ENCODE measurements at places on chromosomes 12 and 14.

DNA sequence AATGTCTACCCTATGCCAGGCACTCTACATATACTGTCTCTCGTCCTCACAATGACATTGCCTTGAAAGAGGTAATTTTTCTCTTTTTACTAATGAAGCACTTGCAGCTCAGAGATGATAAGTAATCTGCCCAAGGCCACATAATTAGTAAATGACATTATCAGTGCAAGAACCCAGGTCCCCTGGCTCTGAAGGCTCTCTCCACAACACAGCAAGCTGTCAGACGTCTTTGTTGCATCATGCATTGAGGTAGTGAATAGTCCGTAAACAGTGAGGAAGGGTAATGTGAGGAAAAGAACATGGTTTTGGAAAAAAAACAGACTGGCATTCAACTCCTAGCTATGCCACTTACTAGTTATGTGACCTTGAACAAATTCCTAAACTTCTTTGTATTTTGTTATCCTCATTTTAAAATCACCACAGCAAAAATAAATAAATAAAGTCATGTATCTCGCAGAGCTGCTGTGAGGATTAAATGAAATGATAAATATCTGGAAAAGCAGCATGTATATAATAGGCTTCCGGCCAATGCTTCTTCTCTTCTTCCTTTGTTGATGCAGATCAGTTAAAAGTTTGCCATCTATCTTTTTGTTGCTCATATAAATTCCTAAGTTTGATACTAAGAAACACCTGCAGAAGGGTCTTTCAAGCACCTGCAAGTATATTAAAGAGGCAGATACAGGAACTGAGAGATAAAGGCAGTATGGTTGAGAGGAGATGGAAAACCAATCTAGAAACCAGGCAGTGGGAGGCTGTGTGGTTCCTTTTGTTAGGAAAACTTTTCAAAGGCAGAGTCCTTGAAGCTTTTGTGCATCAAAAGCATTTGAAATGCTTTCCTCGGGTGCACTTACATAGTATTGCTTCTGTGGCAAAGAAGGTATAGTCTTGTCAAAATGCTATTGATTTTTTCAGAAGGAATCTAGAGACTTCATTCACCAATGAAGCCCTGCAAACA is 82.8 kb downstream of the BTG1 start:
- DNase-seq: no peak

- DNase-seq: no peak
Measured at GRCh38 chr12:117749431-117749830, 219.4 kb downstream of the KSR2 start.

GRCh38 chr12:109946505-109946904 is 46.4 kb downstream of the TCHP start:
- DNase-seq: no peak

- no peak for DNase-seq
Measured at GRCh38 chr14:98816720-98817119, 455.3 kb downstream of the BCL11B start.

- no peak for DNase-seq
Measured at GRCh38 chr12:49978125-49978524, 5.4 kb downstream of the AQP6 start.

- no peak for DNase-seq
Measured at GRCh38 chr14:30998100-30998706, 27.2 kb upstream of the AP4S1 start.

GRCh38 chr14:73833530-73834260 is 17.9 kb upstream of the PTGR2 start:
- DNase-seq: no peak

DNA sequence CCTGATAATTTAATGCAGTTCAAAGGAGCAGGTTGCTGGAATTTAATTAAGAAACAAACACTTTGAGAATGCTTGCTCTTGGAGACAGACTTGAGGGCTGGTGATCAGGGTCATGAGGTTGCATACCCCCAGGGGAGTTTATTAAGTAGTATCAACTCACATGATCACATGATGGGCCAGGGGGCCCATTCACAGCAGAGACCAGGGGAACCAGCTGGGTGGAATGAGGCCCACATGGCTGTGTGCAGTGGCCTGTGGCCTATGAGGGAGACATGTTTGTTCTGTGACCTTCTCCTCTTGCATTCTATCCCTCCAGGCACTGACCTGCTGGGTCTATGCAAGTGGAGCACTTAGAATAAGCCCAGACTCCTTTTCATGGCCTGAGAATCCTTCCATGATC is 266.6 kb upstream of the PWP1 start:
- no peak for DNase-seq

- DNase-seq: no peak
Measured at GRCh38 chr12:89454080-89454848, 70.3 kb downstream of the GALNT4 start.

DNA sequence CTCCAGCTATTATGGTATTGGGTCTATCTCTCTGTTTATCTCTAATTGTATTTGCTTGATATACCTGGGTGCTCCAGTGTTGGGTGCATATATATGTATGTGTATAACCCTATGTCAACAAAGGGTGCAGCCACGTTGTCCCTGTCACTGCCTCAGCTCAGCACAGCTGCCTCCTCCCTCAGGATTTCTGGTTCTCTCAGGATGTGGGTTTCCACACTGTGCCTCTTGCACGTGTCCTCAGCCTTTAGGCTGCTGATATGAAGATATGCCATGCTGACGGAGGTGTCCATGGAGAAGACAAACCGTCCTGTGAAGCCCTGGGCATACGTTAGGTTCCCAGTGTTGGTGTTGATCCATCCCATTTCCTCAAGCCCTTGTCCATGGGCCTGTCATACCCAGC is 791.2 kb downstream of the TMEM121 start:
- DNase-seq: no peak

DNA sequence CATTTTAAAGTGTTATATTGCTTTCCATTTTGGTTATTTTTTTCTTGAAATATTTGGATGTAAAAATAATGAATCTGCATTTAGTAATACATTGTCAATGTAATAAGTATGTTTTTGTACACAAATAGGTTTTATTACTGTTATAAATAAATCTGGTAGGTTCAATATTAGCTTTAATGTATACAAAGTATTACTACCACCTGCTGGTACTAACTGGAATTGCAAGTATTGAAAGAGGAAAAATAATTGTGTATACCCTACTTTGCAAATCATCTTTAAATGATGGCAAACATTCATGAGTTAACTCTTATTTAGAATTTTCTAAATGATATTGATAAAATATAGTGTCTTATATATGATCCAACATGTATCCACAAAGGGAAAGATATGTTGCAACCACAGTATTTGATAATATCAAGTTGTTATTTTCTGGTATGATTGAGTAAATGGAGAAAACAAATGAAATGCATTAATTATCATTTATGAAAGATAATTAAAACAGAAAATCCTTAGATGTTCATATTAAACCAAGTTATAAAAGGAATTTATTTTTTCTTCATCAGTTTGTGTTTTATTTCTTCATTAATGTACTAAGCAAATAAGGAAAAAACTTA is 3.2 kb downstream of the OR4K2 start:
- no peak for DNase-seq

- DNase-seq: no peak
Measured at GRCh38 chr12:124694846-124695497, 127.6 kb upstream of the NCOR2 start.

DNA sequence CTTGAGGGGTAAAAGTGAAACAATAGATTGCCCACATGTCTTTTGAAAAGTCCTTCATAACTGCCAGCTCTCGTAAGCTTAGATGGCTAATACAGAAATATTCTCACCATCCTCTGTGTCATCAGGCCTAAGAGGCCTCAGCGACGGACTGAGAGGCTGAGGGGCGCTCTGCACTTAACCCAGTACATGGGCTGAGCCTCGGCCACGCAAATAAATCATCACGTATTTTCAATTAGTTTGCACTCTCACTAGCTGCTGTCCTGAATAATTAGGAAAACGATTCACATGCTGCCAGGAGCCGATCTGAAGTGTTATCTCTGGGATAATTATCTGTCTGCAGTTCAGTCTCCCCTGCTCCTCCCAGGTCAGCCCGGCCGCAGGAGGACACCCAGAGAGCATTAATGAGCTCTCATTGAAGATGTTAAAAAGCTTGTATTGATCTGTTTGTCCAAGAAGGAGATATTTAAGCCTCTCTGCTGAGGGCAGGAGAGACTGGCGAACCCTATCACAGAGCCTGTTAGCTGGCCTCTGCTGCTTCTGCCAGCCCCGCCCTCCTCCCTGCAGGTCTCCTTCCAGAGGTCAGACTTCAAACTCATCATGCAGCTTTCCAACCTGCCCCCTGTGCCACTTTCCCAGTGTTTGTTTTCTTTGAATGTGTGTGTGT is 1051.3 kb downstream of the VRK1 start:
- no peak for DNase-seq

DNA sequence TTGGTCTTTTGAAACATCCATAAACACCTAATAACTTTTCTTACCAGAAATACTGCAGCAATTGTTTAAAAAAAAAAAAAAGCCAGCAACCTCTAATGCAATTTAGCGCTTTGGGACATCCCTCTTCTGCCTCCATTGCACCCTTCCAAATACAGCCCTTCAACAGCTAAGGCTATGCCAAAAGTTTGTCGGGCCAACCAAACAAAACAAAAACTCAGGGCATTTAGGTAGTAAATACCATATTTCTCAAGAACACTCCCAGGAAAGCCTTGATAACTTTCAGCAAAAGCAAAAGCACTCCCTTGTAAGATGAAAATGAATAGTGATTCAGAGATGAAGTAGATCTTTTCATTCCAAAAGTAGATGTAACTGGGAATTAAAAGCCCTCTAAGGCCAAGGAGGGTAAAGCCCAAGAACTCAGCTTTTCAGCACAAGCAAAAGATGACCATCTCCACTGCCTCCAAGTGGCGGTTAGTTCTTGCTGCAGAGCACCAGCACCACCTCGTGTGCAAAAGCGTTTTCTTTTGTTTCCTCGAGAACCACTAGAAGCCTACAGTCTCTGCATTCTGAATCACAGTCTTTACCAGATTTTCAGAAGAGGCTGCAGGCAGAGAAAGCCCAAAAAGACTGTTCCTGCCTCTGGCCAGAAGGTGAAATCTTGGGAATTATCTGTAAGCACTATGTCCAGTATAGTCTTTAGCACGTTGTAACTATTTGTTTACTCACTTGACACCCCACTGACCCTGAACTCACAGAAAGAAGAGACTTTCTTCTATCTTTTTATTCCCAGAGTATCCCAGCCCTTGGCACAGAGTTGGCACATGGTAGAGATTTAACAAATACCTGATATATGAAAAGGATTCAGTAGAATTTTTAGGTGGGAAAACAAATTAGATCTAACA is 53.1 kb downstream of the SIX6 start:
- peak; percentile 68 for DNase-seq

DNA sequence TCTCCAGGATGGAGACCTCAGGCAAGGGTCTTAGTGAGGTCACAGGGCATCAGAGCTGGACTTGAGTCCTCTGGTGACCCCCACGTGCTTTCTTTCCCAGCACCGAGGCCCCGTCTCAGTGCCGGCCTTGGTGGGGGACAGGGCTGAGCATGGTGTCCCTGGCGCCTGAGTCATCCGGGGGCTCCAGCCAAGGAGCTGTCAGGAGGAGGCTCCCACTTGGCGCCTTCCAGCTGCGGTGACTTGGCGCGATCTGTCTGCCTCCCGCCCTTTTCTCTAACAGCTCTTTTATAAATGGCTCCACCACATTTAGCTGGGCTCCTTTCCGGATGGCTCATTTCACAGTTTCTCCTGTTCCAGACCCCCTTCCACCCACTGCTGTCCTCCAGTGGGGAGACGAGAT is 60.4 kb downstream of the PRMT8 start:
- no peak for DNase-seq

- DNase-seq: no peak
Measured at GRCh38 chr12:60935981-60936761, 1324.0 kb upstream of the USP15 start.

DNA sequence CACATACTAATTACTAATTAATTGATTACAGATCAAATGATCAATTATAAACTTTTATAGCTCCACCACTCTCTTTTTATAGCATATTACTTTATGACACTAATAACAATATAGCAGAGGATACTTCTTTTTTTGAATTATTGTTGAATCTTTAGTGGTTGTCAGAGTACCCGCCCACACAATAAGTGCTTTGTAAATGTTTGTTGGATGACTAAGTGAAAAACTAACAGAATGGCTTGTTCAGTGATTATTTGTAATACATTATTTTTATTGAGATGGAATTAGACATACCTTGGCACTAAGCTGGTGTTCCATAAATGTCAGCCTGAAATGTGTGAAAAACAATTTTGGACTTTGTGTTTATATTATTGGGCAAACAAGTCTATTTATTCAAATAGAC is 670.5 kb upstream of the ATXN7L3B start:
- DNase-seq: no peak

DNA sequence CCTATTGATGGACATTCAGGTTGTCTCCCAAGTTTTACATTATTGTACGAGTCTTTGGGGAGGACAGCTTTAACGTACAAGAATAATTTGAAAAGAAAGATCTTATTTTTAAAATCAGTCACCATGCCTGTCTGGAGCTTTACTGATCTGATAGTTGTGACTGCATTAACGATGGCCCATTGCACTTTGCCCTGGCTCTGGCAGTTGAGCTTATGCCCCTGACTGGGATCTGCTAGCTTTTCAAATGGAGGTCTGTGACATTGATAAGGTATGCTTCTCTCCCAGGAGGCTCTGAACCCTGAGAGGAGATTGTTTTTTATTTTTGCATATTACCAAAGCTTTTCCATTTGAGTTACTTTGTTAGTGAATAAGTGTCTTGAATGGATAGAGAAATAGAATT is 17.9 kb upstream of the RAB3IP start:
- DNase-seq: no peak

- no peak for DNase-seq
Measured at GRCh38 chr12:91947459-91947858, 198.2 kb downstream of the BTG1 start.

- no peak for DNase-seq
Measured at GRCh38 chr12:108559007-108559655, 1.8 kb downstream of the SART3 start.

- peak; percentile 97 for DNase-seq
Measured at GRCh38 chr12:133037207-133038005, at the start of gene ZNF84. Gene ZNF84 (plus strand): TSS chr12:133037509. CDS start chr12:133041468, 3,959 bp downstream.

DNA sequence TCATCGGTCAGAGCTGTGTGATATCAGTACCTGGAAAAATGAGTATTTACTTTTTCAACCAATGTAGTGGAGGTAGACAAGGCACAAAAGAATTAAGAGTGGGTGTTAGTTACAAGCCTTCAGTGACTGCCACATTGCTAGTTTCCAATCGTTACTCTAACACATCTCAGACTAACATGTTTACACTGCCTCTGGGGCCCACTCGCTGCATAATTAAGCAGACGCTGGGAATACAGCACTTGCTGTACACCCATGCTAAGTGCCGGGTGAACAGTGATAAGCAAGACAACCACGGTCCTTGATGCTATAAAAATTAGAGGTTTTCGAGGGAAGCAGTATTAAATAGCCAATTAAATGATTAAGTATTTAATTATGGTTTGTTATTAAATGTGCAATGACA is 1147.6 kb downstream of the AACS start:
- DNase-seq: no peak

DNA sequence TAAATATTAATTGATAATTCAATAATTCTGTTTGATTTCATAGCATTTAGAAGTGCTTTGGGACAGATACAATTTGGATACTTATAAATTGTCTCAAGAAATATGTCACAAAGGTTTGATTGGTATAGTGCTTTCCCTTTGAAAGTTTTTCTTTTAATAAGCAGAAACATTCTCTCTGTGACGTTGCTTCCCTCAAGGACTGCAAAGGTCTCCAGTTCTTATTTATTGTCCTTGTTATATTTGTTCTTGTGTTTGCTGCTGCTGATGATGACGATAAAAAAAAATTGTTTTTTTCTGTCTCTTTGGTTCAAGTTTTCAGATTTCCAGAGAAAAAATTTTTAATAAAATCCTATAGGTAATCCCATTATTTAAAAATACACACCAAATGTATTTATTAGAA is 176.3 kb upstream of the CLEC14A start:
- no peak for DNase-seq

Measured in NCI-H1436 (cell line).